Transverse colon (tissue), 4 donors: ENCODE measurements at places on chromosomes 2 and 18.

- no peak for DNase-seq
- no peak overlapping the region for H3K4me3 ChIP-seq
- H3K4me1 ChIP-seq, result no peaks in the 10 kb centered on the region
- no peaks in the 10 kb centered on the region for H3K36me3 ChIP-seq
Observed at GRCh38 chr2:159256159-159256558, 30.3 kb downstream of the WDSUB1 start.

GRCh38 chr2:144458541-144458940 is 61.4 kb downstream of the ZEB2 start:
- H3K27me3 ChIP-seq, result peaks cover 58% of the 10 kb centered on the region
- H3K4me3 ChIP-seq, result no peak overlapping the region
- no peaks in the 10 kb centered on the region for H3K4me1 ChIP-seq
- peak overlapping the region; percentile 11 for H3K27ac ChIP-seq
- H3K36me3 ChIP-seq, result no peaks in the 10 kb centered on the region

DNA sequence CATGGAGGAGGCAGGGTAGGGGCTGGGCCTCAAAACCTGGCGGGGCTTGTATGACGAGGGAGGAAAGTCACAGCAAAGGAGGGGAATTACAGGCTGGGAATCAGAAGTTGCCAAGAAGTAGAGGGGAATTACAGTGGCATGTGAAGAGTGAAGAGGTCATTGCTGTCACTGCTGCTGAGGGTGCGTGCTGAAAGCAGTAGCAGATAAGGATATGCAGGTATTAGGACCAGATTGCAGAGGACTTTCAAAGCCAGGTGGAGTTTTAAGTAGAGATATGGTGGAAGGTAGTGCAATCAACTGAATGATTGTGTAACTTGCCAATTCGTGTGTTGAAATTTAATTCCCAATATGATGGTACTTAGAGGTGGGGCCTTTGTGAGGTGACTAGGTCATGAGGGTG is 19.4 kb upstream of the LRPPRC start:
- no peak for DNase-seq
- no peaks in the 10 kb centered on the region for H3K4me1 ChIP-seq
- H3K4me3 ChIP-seq, result no peak overlapping the region
- H3K36me3 ChIP-seq, result no peaks in the 10 kb centered on the region
- no peak overlapping the region for H3K27ac ChIP-seq

DNA sequence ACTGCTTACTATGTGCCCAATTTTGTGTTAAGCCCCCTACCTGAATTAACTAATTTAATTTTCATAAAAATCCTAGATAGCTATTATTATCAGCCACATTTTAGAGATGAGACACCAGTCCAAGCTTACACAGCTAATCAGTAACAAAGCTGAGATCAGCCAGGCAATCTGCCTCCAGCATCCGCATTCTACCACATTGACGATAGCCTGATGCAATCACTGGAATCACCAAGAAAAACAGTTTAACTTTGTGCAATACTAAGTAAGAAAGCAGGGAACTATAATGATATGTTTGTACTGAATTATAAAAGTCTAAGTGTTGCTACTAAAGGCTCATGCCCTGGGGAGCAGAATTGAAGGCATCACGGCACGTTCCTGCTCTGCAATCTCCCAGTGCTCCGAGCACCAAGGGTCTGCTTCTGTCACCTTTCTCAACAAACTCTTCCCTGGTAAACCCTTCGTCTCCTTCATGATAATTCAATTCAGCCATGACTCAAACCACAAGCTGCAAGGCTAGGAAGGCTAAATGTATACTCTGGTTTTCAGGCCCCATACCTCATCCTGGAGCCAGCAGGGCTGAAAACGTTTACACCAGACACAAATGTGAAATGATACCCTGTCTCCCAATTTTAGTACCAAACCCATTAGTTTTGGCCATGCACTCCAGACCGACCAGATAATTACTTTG is 19.4 kb downstream of the KANSL3 start:
- no peaks in the 10 kb centered on the region for H3K36me3 ChIP-seq
- H3K4me1 ChIP-seq, result peaks cover 4% of the 10 kb centered on the region
- no peak overlapping the region for H3K4me3 ChIP-seq

GRCh38 chr18:33571998-33572787 is 5.8 kb upstream of the ASXL3 start:
- H3K4me3 ChIP-seq, result no peak overlapping the region
- no peak for DNase-seq
- H3K36me3 ChIP-seq, result no peaks in the 10 kb centered on the region
- peaks cover 16% of the 10 kb centered on the region for H3K27me3 ChIP-seq
- H3K27ac ChIP-seq, result no peak overlapping the region

DNA sequence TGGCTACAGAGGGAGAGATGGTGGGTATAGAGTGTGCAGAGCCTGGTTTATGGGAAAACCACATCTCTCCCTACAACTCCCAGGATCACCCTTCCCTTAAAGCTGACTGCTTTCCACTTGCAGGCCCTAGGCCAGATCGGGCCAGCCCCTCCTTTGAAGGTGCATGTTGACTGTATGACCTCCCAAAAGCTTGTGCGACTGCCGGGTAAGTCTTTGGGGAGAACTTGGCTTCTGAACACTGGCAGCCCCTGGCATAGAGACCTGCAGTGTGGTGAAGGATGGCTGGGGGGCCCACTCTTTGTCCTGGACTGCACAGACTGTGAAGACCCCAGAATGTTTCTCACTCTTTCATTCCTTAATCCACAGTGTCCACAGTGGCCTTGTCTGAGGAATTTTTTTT is 19.5 kb downstream of the CAD start:
- no peak for DNase-seq
- H3K4me1 ChIP-seq, result no peaks in the 10 kb centered on the region
- H3K27ac ChIP-seq, result no peak overlapping the region
- H3K27me3 ChIP-seq, result no peaks in the 10 kb centered on the region
- no peaks in the 10 kb centered on the region for H3K36me3 ChIP-seq

DNA sequence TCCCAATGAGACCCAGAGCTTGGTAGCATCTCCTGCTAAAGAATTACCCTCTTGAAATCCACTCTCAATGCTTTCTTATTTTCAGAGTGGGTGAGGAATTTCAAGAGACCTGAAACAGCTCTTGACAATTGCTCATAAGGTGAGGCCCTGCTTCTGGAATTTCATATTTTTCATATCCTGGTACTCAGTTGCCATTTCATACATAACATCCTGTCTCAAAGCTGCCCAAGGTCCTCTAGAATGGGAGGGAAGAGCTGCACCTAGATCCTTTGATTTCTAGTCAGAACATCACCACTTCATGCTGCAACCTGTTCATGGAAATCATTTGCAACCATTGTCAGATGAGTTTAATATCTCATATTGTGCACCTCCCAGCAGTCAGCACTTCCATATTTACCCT is 404.8 kb upstream of the GALNT5 start:
- no peak overlapping the region for H3K27ac ChIP-seq
- no peak overlapping the region for H3K4me3 ChIP-seq
- no peak for DNase-seq
- H3K4me1 ChIP-seq, result no peaks in the 10 kb centered on the region
- no peaks in the 10 kb centered on the region for H3K36me3 ChIP-seq

GRCh38 chr2:206614811-206615210 is 27.5 kb upstream of the FAM237A start:
- no peaks in the 10 kb centered on the region for H3K36me3 ChIP-seq
- no peaks in the 10 kb centered on the region for H3K4me1 ChIP-seq
- no peak overlapping the region for H3K27ac ChIP-seq
- no peaks in the 10 kb centered on the region for H3K27me3 ChIP-seq
- DNase-seq, result no peak
- H3K4me3 ChIP-seq, result no peak overlapping the region

DNA sequence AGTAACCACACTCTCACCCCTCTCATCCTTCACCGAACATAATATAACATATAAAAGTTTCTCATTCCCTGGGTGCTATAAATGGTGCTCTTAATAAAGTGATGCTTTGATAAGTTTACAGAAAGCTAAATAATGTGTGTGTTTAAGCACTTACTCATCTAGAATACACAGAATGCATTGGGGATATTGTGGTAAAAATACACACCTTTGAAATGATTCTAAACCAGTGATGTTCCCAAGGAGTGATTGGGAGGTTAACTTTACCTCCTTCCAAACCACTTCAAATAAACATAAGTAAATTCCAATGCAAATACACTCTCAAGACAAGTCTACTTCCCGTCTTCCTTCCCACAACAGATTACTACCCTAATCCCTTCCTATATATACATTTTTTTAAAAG is 85.3 kb upstream of the TWSG1 start:
- no peaks in the 10 kb centered on the region for H3K4me1 ChIP-seq
- H3K27me3 ChIP-seq, result no peaks in the 10 kb centered on the region
- H3K4me3 ChIP-seq, result no peak overlapping the region
- H3K27ac ChIP-seq, result no peak overlapping the region
- DNase-seq, result no peak

- H3K4me1 ChIP-seq, result no peaks in the 10 kb centered on the region
- H3K27me3 ChIP-seq, result no peaks in the 10 kb centered on the region
- H3K4me3 ChIP-seq, result no peak overlapping the region
- no peaks in the 10 kb centered on the region for H3K36me3 ChIP-seq
- no peak overlapping the region for H3K27ac ChIP-seq
Observed at GRCh38 chr2:54271843-54272627, 16.0 kb upstream of the TSPYL6 start.

DNA sequence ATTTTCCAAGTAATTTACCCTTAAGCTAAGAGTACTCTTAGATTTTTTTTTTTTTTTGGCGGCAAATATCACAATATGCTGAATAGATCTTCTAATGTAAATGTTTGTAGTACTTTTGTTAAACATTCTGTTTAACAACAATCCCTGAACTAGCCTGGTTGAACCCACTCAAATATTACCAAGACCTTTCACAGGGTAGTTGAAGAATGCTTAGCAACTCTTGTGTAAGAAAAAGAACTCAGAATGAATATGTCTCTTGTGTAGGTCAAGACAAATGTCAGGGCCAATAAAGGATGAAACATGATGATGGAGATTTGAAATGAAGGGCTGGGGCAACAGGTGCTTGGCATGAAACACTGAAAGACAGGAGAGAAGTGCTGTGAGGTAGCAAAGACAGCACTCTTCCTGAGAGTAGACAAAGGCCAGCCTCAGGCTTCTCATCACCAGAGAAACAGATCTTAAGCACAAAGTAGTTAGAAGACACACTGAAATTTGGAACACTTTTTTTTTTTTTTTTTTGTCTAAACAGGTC is 597.3 kb downstream of the ERBB4 start:
- H3K36me3 ChIP-seq, result no peaks in the 10 kb centered on the region
- no peak overlapping the region for H3K27ac ChIP-seq
- H3K27me3 ChIP-seq, result no peaks in the 10 kb centered on the region
- no peak for DNase-seq
- no peaks in the 10 kb centered on the region for H3K4me1 ChIP-seq

DNA sequence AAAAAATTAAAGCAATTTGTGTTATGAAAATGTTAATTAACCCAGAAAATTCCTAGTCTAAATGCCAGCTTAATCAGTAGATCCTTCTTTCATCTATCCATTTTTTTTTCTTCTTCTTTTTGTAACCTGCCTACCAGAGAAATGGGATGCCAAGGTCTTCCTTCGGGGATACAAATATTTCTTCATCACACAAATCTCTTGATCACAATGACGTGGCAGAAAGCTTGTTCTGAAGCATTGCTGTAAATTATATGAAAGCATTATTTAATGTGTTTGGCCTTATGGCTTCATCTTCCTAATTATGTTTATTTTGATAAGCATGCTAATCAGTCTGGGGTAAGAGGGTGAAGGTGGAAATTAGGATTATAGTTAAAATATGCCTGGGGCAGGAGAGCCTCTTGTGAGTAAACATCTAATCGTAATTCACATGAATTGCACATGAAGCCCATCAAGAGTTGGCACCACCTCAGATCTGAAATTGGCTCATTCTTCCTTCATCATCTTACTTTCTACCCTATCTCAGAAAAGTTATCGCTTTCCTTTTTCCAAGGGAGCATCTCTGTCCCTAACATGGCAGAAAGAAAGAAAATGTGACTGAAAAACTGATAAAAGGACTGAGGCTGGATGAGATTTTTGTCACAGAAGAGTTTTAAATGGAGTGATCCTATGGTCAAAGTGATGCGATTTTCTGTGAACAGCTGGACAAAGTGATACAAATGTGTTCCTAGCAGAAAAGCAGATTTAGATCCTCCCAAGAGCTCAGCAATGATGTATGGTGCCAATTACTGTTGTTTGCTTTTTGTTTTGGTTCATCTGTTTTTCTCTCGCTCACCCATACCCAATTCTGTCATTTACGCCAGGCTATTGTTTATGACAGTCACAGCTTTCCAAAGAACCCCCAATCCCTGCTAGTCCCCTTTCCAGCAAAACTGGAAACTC is 76.9 kb upstream of the PMAIP1 start:
- peaks cover 4% of the 10 kb centered on the region for H3K27me3 ChIP-seq
- H3K27ac ChIP-seq, result no peak overlapping the region
- no peaks in the 10 kb centered on the region for H3K4me1 ChIP-seq
- H3K4me3 ChIP-seq, result no peak overlapping the region
- no peak for DNase-seq

DNA sequence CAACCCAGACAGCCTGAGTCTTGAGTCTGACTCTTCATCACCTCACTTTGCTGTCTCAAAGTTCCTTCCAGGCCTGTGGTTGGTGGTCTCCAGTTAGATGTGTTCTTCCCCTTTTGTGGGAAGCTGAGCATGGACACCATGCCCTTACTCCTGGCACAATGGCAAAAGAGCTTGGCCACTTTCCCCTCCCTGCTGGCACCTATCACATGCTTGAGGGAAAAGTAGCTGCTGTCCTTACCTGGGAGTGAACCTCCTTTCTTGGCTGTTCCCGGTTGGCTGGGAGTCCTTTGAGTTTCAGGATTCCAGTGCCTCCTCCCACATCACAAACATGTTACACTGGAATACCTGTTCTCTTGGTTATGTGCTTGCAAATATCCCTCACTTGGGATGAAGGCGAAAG is 97.8 kb downstream of the GATA6 start:
- H3K36me3 ChIP-seq, result no peaks in the 10 kb centered on the region
- H3K27ac ChIP-seq, result no peak overlapping the region
- no peaks in the 10 kb centered on the region for H3K27me3 ChIP-seq
- no peak for DNase-seq

DNA sequence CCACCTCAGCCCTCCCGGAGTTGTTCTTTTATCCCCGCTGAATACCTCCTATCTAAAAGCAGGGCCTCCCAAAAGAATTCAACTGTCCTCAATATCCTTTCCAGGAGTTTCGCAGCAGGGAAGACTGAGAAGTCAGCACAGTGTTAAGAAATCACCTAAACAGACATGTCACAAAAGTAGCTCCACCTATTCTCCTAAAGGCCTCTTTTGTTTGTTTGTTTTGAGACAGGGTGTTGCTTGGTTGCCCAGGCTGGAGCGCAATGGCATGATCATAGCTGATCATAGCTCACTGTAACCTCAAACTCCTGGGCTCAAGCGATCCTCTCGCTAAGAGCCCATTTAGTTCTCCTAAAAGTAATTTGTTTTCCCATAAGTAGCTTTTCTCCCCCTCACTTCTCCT is 53.8 kb downstream of the TEX44 start:
- peak overlapping the region; percentile 60 for H3K27ac ChIP-seq
- H3K36me3 ChIP-seq, result no peaks in the 10 kb centered on the region
- H3K4me1 ChIP-seq, result peaks cover 38% of the 10 kb centered on the region
- H3K27me3 ChIP-seq, result no peaks in the 10 kb centered on the region

- H3K4me1 ChIP-seq, result no peaks in the 10 kb centered on the region
- no peaks in the 10 kb centered on the region for H3K27me3 ChIP-seq
- H3K27ac ChIP-seq, result no peak overlapping the region
- no peaks in the 10 kb centered on the region for H3K36me3 ChIP-seq
- DNase-seq, result no peak
Observed at GRCh38 chr18:65568866-65569265, 181.9 kb upstream of the CDH7 start.
